Right renal pelvis (tissue), 4 donors: ENCODE measurements at places on chromosomes 12 and 14. TPM values are rescaled to one million over a fixed set of nuclear protein-coding genes. Genes with fewer than 3 reads are reported as not detected.

GRCh38 chr14:67425608-67426007, 13.6 kb upstream of the PLEK2 start:
- no peak for DNase-seq

- DNase-seq = no peak
Observed at GRCh38 chr14:58078068-58078467, 73.9 kb downstream of the ARMH4 start.

- DNase-seq = no peak
Observed at GRCh38 chr14:23638414-23639047, 2.4 kb downstream of the DHRS2 start.

DNA sequence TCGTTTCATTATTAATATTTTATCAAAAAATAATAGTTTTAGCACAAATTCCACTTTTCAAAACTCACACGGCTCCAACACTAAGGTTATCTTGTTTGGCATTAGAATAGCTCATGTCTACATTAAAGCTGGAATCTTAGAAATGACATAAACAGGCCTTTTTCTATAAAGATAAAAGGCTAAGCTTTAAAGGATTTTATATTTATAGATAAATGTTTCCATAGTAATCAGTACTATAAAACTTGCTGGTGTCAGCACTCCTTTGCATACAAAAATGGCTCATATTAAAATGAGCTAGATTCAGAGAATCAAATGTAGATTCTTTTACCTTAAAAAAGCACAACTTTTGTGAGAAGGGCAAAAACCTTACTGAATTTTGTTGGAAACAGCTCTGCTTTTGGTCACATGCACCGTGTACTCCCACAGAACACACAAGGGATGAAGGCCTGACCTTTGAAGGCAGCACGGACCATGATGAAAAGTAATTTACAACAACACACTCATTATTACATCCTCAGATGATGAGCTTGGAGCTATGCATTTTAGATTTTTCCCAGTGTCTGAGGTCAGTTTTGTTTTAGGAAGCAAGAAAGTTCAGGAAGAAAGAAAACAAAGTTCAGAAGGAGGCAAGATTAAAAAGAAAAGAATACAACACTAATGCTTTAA, 202.8 kb downstream of the BCAT1 start:
- DNase-seq = no peak

GRCh38 chr12:13032164-13032563, 12.0 kb upstream of the FAM234B start:
- no peak for DNase-seq

- DNase-seq = no peak
Observed at GRCh38 chr12:11623382-11623781, 26.1 kb upstream of the ETV6 start.

DNA sequence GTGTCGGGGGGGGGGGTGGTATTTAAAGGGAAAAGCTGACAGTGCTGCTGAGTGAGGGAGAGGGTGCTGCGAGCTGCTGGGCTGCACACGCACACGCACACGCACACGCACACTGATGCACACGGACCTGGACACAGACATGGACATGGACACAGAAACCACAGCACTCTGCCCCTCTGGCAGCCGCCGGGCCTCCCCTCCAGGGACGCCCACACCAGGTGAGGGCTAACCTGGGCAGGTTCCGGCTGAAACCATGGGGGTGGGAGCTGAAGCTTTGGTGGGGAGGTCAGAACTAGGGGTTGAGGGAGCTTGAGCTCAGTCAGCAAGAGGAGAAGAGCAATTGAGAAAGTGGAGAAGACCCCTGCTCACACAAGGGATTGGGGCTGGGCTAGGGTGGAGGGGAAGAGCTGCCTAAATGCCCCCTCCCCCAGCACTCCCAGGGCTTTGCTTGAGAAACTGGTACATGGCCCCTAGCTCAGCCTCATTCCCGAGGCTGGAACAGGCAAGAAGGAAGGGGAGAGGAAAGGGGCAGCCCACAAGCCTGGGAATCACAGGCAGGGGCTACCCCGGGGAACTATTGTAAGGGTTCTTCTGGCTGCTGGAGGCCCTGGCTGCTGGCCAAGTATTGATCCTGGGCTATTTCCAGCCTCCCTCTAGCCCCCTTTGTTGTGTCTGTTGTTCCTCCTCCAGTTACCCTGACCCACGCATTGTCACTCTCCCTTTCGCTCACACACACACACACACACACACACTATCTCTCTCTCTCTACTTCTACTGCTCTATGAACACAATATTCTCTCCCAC, at the start of gene REM2:
Gene REM2 (plus strand): TSS at position 50 of the 804 bp plus-strand sequence. CDS start 66 bp downstream, at position 116.
- no peak for DNase-seq

- no peak for DNase-seq
Observed at GRCh38 chr12:2180737-2181082, 127.9 kb downstream of the CACNA1C start.

- no peak for DNase-seq
Observed at GRCh38 chr12:118356809-118357256, 15.9 kb downstream of the TAOK3 start.

DNA sequence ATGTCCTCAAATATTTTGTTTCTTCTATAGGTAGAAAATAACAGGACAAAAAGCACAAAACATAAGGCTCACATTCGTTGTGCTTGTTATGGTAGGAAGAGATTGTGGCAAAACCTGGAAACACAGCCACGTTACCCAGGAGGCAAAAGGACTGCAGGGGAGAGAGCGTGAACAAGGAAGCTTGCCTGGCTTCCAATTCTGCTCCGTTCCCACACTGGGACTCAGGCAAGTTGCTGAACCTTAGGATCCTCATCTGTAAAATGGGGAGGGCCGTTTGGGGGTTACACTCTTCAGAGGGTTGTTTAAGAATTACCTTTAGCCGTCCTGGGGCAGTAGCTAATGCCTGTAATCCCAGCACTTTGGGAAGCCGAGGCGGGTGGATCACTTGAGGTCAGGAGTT, 205.3 kb downstream of the SSPN start:
- no peak for DNase-seq

GRCh38 chr12:70068743-70069142, 174.5 kb upstream of the CNOT2 start:
- no peak for DNase-seq

KLRG1 gene
- 3.3 TPM for polyA plus RNA-seq

PTHLH gene
- polyA plus RNA-seq = 0.91 TPM

C12orf54 gene
- polyA plus RNA-seq = 0.77 TPM

NEUROD4 gene
- polyA plus RNA-seq = not detected
